NCI-H187 treated with DMSO at 0.1 percent for 48 hours (cell line): ENCODE measurements at places on chromosomes 2 and 18.

- no peak for DNase-seq
These were observed 3.4 kb upstream of the MAP4K4 start for GRCh38 chr2:101693991-101694588.

- no peak for DNase-seq
These were observed 1.8 kb downstream of the B3GNT7 start for GRCh38 chr2:231397011-231397927.

- DNase-seq, result no peak
These were observed 923.7 kb upstream of the CNTNAP5 start for GRCh38 chr2:123101434-123101833.

- DNase-seq, result no peak
These were observed 683.4 kb upstream of the FSHR start for GRCh38 chr2:49837561-49838293.

- DNase-seq, result no peak
These were observed 343.6 kb upstream of the SYT4 start for GRCh38 chr18:43620936-43621335.

GRCh38 chr2:98711506-98711905 is 19.4 kb downstream of the MGAT4A start:
- DNase-seq, result no peak

GRCh38 chr2:6913415-6914157 is 3.6 kb upstream of the RNF144A start:
- no peak for DNase-seq

DNA sequence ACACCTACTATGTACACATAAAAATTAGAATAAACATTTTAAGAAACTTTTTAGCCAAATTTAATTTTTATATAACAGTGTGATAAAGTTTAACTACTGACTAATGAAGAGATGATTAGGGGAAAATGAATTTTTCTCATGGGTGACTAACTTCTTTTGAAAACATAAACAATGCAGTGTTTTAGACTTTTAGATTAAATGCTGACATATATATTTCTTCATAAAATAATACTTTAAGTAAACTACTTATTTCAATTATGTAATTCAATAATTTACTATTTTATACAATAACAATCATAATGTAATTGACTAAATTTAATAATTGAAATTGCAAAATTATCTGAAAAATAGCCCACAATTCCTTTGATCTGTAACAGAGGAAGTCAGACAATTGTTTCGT is 233.3 kb upstream of the PXDN start:
- DNase-seq, result no peak

DNA sequence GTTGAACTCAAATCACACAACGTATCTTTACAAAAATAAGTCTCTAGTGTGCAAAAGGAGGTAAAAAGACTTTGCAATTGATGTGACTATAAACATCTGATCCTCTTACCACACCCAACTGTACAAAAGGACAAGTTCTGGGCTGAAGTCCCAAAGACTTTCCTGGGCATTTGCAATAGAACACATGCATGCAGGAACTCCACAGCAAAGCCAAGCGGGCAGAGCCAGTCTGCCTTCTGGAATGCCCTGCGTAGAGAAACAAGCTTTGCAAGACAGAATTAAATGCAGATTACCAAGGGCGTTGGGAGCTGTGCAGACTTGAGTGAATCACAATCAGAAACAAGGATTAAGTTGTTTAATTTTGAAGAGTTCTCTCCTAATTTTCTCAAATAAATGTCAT is 208.4 kb upstream of the ZNF521 start:
- no peak for DNase-seq

DNA sequence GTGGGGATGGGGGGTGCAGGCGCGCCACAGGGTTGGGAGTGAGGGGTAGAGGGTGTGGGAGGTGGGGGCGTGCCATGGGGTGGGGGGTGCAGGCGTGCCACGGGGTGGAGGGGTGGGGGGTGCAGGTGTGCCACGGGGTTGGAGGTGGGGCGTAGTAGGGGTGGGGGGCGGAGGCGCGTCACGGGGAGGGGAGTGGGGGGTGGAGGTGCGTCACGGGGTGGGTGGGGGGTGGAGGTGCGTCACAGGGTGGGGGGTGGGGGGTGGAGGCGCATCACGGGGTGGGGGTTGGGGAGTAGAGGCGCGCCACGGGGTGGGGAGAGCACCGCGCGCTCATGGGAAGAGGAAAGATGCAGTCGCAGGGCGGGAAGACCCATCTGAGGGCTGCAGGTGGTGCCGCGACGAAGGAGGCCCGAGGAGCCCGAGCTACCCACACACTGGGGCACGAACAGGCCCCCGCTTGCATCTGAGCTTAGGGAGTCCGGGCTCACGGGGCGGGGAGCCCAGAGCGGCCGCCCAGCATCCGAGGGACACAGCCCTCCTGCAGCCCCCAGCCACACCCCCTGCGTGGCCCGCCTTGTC is 37.5 kb downstream of the SNED1 start:
- DNase-seq, result no peak

DNA sequence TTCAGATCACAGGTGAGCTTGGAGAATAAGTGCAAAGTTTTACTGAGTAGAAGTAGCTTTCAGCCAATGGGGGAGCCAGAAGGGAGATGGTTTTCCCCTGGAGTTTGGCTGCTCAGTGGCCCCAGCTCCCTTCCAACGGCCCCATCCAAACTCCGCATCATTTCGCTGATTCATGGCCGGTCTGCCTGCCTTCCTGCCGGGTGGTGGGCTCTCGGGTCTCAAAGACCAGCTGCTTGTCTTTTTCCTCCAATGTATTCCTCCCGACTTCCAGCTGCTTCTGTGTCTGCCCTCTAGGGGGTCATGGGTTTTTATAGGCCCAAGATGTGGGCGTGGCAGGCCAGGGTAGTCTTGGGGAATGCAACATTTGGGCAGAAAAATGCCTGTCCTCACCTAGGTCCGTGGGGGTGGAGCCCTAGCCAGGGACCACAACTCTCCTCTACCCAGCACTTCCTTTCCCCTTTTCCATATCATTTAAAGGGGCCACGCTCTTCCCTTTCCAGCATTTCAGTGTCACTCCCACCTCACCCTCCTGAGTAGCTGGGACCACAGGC is 73.5 kb downstream of the MEX3C start:
- DNase-seq, result no peak

DNA sequence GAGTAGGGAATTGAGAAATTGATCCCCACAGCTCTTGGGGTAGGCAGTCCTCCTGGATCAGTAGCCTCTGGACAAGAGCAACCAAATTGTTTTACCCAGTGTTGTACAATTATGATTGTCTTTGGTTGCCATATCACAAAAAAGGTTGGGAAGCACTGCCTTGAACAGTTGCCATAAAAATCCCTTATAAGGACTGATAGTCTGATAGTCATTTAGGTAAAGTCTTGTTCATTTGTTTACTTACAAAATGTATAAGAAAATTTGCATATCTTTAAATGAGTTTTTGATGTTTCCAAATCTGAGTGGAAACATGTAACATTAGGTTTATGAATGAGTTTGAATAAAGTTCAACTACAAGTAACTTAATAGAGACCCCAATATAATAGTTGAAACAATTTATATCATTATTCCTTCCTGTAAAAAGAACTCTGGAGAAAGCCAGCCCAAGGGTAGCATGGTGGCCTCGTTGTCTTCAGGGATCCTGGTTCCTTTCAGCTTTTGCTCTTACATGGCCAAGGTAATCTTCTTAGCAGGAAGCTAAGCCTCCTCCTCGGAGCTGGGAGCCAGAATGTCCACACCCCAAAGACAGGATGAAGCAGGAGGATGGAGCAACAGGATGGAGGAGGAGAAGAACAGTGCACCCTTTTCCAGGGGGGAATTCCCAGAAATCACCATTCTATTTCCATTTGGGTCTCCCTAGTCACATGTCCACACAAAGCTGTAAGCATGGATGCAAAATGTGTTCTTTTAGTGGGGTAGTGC is 35.7 kb upstream of the NEMP2 start:
- no peak for DNase-seq

DNA sequence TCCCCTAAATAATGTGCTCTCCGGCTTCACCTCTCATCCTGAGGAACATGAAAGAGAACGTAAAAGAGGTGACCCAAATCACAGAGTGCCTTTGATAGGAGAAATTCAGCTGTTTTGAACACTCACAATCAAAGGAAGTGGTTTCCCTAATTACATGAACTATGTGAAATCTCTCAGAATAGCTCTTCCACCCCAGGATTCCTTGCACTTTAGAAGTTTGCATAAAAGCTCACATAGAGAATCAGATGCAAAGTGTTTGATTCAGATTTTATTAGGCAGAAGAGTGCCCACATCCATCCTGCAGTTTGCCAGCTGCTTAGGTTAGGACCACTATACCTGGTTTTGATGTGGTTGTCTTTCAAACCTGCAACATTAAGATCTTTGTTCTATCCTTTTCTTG is 61.0 kb downstream of the MAP3K20 start:
- DNase-seq, result no peak

- DNase-seq, result no peak
These were observed 17.4 kb downstream of the RTTN start for GRCh38 chr18:70188113-70188512.

DNA sequence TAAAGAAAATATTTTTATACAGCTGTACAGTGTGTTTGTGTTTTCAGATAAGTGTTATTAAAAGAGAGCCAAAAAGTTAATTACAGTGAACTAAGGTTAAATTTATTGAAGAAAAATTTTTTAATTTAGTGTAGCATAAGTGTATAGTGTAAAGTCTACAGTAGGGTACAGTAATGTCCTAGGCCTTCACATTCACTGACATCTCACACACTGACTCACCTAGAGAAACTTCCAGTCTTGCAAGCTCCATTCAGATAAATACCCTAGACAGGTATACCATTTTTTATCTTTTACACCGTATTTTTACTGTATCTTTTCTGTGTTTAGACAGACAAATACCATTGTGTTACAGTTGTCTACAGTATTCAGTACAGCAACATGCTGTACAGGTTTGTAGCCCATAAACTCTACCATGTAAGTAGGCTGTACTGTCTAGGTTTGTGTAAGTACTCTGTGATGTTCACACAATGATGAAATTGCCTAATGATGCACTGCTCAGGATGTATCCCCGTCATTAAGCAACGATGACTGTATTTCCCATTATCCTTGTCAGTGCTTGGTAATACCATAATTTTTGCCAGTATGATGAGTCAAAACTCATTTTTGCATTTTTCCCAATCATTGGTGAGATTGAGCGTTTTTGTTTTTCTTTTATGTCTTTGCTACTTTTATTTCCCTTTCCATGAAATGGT is 48.2 kb upstream of the B3GNT2 start:
- DNase-seq, result no peak

DNA sequence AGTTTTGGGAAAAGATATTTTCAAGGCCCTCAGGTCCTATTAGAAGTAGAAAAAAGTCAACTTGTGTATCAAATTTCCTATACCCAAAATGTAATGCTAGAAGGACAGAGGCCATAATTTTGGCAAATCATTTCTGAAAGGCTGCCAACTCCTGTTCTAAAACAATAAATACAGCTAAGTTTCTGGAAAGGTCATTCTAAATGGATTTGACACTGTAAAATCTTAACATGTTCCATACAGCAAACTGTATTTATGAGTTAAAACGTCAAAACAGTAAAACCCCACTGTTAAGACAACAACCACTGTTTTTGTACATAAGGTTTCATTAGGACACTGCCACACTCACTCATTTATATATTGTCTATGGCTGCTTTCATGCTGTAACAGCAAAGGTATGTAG is 9.7 kb downstream of the FAM98A start:
- DNase-seq, result no peak

DNA sequence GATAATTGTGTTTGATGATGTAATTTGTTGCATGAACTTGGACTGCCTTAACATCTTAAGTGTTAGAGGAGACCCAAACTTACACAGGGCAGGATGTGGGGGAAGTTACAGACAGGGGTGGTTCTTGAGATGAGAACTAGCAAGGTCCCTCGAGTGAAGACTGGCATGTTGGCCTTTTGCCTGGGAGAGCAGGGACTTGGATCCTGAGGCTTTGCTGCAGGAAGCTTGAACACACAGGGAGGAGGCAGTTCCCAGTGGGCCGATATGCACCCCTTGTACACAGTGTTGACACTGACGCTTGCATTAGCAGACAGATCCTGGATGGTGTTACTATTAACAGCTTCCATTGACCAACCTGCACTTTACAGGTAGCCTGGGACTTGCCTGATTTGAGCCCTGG is 47.5 kb downstream of the CHRNA1 start:
- no peak for DNase-seq

- no peak for DNase-seq
These were observed 4.8 kb upstream of the STAT4 start for GRCh38 chr2:191155608-191156071.

GRCh38 chr2:122780251-122780650 is 1024.8 kb downstream of the TSN start:
- no peak for DNase-seq

GRCh38 chr18:80137137-80137536 is 28.1 kb downstream of the ADNP2 start:
- DNase-seq, result no peak

GRCh38 chr18:56884511-56884910 is 233.4 kb downstream of the WDR7 start:
- no peak for DNase-seq

DNA sequence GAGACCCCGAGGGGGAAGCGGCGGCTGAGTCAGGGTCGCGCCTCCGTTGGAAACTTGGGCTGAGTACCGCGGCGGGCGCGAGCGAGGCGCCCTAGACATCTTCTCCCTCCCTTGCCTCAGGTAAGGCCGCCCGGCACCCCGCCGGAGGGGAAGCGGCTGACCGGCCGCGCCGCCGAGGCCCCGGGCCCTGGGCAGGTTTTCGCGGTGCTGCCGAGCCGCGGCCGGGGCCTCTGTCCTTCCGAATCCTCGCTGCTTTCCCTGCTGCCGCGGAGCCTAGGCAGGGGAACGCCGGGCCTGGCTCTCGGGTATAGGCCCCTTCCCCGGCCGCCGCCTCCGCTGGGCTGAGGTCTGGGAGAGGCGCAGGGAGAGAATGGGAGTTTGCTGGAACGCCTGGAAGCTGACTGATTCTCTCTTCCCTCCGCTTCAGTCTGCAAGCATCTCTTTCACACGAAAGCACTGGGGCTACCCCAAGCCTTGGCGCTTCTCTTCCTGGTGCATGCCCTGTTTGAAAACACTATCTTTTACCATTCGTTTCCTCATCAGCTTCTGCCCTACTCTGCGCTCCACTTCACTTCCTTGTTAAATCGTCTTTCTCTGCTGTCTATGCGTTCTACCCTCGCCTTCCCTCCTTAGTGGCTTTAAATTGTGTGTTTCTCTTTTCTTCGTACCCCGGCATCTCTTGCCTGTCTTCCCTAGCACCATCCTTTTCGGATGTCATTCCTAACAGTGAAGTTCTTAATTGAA is 652 bp downstream of the PPM1B start:
- peak; percentile 18 for DNase-seq

DNA sequence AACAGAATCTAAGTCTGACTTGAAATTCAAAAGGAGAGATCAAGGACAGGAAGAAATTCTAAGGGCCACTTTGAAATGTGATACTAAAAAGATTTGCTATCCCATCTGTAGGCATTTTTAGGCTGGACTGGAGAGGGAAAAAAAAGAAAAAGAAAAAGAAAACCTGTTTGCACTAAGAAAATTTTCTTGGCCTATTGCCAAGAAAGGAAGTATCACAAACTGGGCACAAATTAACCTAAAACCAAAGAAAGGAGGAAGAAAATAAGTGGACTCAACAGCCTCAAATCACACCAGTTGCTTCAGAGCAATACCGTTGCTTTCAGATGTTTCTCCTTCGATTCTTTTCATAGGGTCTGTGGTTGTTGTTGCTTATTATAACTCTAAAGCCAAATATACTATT is 287.9 kb upstream of the VRK2 start:
- DNase-seq, result no peak
